ENCODE measurements at places on chromosomes 16 and 17. TPM values are rescaled to one million over a fixed set of nuclear protein-coding genes. Genes with fewer than 3 reads are reported as not detected.

GRCh38 chr16:57949013-57949412, 21.9 kb downstream of the CNGB1 start:
- H3K27ac ChIP-seq: no peak overlapping the region
- H3K27me3 ChIP-seq: no peaks in the 10 kb centered on the region
- no peaks in the 10 kb centered on the region for H3K36me3 ChIP-seq
- no peak overlapping the region for H3K4me3 ChIP-seq

GRCh38 chr17:59367657-59368045, 36.2 kb downstream of the YPEL2 start:
- peak overlapping the region; percentile 92 for H3K27ac ChIP-seq
- peaks cover 100% of the 10 kb centered on the region for H3K4me1 ChIP-seq
- H3K4me3 ChIP-seq: no peak overlapping the region
- H3K27me3 ChIP-seq: no peaks in the 10 kb centered on the region
- DNase-seq: no peak

DNA sequence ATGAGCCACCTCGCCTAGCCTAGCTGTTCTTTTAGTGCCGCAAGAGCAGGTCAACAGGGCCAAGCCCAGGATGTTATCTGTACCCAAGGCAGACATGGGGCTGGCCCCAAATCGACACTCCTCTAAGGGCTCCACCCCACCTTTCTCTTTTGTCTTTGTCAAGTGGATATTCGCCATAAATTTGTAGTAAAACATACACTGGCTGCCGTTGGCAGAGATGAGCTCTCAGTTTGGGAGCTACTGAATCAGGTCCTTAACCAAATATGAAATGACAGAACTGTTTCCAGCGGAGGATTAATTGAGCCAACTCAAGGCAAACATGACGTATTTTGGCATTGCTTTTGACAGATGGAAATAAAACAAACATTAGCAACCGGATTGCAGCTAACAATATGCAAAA, 556.9 kb upstream of the CDH5 start:
- H3K4me1 ChIP-seq: peaks cover 9% of the 10 kb centered on the region
- H3K27ac ChIP-seq: no peak overlapping the region
- H3K4me3 ChIP-seq: no peak overlapping the region
- no peaks in the 10 kb centered on the region for H3K27me3 ChIP-seq

DNA sequence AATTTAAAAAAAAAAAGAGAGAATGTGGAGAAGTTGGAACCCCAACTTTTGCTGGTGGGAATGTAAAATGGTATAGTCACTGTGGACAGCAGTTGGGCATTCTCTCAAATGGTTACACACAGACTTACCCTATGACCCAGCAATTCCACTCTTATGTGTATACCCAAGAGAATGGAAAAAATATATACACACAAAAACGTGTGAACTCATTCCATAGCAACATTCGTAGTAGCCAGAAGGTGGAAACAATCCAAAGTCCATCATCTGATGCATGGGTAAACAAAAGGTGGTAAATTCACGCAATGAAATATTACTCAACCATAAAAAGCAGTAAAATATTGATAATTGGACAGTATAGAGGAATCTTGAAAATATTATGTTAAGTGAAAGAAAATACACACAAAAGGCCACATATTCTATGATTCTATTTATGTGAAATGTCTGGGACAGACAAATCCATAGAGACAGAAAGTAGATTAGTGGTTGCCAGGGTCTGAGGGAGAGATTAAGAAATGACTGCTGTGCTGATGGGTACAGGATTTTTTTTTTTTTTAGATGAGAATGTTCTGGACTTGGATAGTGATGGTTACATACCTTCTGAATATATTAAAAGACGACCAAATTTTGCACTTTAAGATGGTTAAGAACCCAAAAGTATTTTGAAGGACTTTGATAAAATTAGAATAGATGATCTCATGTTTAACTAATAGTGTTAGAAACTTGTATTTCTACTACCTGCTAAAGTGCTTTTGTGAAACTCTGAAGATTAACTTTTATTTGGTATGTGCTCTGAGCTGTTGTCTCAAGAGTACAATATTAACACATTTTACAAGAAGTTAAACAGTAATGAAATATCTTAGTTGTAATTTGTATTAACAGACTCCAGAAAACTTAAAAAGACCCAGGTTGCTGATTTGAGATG, 60.9 kb downstream of the MRTFB start:
- H3K27me3 ChIP-seq: no peaks in the 10 kb centered on the region
- H3K4me3 ChIP-seq: no peak overlapping the region
- H3K27ac ChIP-seq: no peak overlapping the region
- H3K4me1 ChIP-seq: peaks cover 31% of the 10 kb centered on the region
- H3K36me3 ChIP-seq: no peaks in the 10 kb centered on the region

GRCh38 chr16:69397821-69398521, 12.2 kb upstream of the TERF2 start:
- no peak overlapping the region for H3K4me3 ChIP-seq
- H3K27ac ChIP-seq: peak overlapping the region; percentile 24
- DNase-seq: no peak

DNA sequence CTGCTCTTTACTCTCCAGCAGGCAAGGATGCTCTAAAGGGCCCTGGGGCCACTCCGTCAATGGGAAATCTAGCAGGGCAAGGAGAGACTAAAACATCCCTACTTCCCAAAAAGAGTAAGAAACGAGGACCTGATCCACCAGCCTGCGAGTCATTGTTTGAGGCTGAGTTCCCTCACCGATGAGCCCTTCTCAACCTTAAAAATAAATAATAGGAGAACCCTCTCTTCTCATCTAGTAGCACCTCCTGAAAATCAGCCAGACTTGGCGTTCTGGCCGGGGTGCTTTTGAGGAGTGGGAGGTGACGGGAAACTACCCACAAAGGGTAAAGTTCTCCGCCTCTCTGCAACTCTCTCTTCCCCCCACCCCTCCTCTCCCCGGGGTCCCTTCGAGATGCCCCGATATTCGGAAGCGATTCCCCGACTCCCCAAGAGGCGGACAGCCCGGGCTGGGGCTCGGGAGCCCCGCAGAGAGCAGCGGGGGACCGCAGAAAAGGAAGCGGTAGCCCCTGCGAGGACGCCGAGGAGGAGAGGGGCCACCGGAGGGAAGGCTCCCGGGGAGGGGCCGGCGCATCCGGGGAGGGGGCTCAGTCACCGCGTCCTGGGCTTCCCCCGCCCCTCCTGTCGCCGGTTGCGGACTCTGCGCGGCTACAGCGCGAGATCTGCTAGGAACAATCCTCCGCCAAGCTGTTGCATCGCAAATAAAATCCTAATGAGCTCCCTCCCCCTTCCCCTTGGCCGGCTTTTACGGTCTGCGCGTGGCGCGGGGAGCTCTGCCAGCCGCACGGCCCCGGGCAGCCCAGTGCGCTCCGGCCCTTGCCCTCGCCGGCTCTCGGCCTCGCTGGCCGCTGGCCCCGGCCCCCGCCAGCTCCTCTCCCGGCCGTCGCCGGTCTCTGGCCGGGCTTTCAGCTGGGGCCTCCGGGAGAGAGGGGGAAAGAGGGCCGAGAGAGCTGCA, 1.3 kb downstream of the HOXB9 start:
- peak overlapping the region; percentile 38 for H3K4me3 ChIP-seq
- peaks cover 96% of the 10 kb centered on the region for H3K27me3 ChIP-seq
- H3K4me1 ChIP-seq: peaks cover 25% of the 10 kb centered on the region
- no peak for DNase-seq

DNA sequence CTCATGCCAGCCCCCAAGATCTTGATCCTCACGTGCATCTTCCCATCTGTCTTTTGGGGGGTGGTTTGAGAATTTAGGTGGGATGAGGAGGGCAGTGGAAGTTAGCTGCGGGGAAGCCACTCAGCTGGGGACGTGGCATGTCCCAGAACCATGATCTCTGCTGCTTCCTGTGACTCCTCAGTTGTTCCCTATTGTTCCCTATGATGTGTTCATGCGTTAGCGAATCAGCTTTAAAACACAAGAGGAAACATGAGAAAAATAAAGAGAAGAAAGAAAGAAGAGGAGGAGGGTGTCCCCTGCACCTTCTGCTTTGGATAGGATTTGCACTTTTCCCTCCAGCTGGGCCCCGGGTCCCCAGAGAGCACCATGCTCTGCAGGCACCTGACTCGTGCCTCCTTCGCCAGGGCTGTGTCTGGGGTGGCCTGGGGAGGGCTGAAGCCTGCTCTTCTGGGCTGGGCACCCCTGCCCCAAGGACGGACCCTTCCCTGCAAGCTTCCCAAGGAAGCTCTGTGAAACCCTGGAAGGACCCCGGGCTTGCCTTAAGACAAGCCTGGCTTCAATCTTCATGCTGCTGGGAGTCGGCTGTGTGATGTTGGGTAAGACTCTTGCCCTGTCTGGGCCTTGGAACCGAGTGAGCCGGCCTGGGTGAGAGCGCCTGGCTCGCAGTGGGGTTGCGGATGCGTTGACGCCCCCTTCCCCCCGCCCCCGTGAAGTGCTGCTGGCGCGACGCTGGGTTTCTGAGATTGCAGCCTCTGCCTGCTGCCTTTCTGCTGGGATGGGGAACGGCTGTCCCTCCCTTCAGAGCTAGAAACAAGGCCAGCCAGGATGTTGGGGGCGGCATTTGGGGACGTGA, 62.8 kb upstream of the CIBAR2 start:
- H3K27me3 ChIP-seq: no peaks in the 10 kb centered on the region
- peak overlapping the region; percentile 20 for H3K4me3 ChIP-seq
- no peak for DNase-seq
- H3K4me1 ChIP-seq: peaks cover 74% of the 10 kb centered on the region
- no peaks in the 10 kb centered on the region for H3K36me3 ChIP-seq

TNFRSF17 gene
- total RNA-seq: not detected

BCL6B gene
- 0.83 TPM for total RNA-seq

- peak overlapping the region; percentile 59 for H3K27ac ChIP-seq
- H3K4me1 ChIP-seq: peaks cover 40% of the 10 kb centered on the region
- no peak overlapping the region for H3K4me3 ChIP-seq
- DNase-seq: no peak
- H3K27me3 ChIP-seq: no peaks in the 10 kb centered on the region
- H3K36me3 ChIP-seq: peaks cover 7% of the 10 kb centered on the region
Measured at GRCh38 chr16:11560701-11561453, 25.8 kb downstream of the LITAF start.

GRCh38 chr17:65346166-65346565, 209.0 kb downstream of the RGS9 start:
- H3K4me1 ChIP-seq: no peaks in the 10 kb centered on the region
- no peak overlapping the region for H3K4me3 ChIP-seq
- H3K36me3 ChIP-seq: no peaks in the 10 kb centered on the region
- H3K27me3 ChIP-seq: no peaks in the 10 kb centered on the region
- no peak for DNase-seq
- no peak overlapping the region for H3K27ac ChIP-seq

NPIPA3 gene
- 0.83 TPM for total RNA-seq

SLC25A10 gene
- total RNA-seq: 2.1 TPM

DNA sequence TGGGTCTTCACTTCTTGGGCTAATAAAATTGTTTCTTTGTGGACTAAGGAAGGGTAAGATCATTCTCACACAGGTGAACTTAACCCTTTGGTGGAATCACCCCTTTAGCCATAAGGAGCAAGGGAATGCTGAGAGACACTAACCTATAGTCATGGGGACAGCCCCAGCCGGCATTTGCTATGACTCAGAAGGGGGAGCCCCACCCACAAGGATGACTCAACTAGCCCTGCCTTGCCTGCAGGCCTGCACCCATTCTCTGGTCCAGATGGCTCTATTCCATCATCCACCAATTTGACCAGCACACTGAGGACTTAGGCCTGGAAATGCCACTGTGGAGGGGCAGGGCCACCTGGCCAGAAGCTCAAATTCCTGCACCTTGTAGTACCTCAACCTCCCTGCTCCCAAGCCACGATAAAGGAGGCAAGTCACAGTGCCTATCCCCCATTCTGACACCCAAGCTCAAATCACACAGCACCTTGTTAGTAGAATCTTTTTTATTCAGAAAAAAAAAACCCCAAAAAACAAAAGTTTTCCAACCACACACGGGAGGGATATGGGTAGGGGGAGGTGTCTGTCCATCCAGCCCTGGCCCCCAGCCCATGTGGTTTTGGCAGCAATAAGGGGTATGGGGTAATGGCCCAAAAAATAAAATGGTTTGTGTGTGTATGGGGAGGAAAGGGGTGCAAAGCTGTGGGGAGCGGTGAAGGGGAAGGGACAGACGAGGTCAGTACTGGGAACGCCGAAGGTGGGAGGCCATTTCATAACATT, 3.0 kb downstream of the PFN1 start:
- H3K4me1 ChIP-seq: peaks cover 82% of the 10 kb centered on the region
- H3K27ac ChIP-seq: peak overlapping the region; percentile 100
- DNase-seq: peak; percentile 94

- no peaks in the 10 kb centered on the region for H3K27me3 ChIP-seq
- no peak overlapping the region for H3K4me3 ChIP-seq
- H3K27ac ChIP-seq: peak overlapping the region; percentile 82
Measured at GRCh38 chr17:17712268-17712924, 31.1 kb downstream of the RAI1 start.

DNA sequence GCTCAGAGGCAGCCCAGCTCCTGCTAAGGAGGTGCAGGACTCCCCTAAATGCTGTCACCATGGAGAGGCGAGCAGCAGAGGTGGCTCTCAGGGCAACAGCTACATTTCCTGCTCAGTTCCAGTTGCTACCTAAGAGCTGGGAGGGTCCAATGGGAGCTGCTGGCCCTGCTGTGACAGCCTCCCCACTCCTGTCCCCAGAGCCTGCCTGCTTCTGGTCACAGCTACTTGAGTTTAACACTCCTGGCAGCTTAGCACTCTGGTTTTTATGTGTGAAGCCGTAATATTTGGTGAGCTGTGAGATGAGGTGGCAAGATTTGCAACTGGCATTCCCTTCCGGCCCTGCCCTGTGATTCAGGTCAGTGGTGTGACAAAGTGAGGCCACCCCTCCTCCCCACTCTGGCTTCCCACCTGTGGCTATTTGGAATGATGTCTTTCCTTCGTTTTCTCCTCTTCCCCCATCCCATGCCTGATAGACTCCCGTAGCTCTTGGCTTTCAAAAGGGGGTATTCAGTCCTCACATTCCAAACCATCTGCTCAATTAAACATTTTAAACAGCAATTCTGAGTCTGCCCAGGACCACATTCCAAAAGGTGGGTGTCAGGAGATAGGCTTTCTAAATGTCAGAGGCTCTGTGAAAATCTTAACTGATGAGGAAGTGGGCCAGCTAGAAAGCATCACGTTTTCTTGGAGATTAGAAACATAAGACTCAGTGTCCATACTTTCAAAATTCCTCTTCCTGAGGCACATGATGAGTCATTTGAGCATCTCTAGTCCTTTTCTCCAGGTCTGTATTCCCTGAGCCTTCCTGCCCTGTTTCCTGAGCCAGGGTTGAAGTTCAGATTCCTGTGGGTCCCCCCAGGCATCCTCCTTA, 42.6 kb upstream of the SKAP1 start:
- H3K27me3 ChIP-seq: peaks cover 31% of the 10 kb centered on the region
- no peaks in the 10 kb centered on the region for H3K4me1 ChIP-seq
- no peak overlapping the region for H3K27ac ChIP-seq
- DNase-seq: no peak

GRCh38 chr16:53100131-53100748, 45.4 kb downstream of the CHD9 start:
- peaks cover 35% of the 10 kb centered on the region for H3K4me1 ChIP-seq
- peak overlapping the region; percentile 47 for H3K4me3 ChIP-seq
- DNase-seq: no peak
- H3K27ac ChIP-seq: peak overlapping the region; percentile 93
- H3K36me3 ChIP-seq: no peaks in the 10 kb centered on the region

- H3K27me3 ChIP-seq: no peaks in the 10 kb centered on the region
- H3K36me3 ChIP-seq: peaks cover 4% of the 10 kb centered on the region
- no peak overlapping the region for H3K27ac ChIP-seq
- H3K4me3 ChIP-seq: no peak overlapping the region
- no peak for DNase-seq
Measured at GRCh38 chr17:49753959-49754391, 10.0 kb downstream of the FAM117A start.
